Tongue (tissue), 3 donors: ENCODE measurements at places on chromosomes 13 and 19.

DNA sequence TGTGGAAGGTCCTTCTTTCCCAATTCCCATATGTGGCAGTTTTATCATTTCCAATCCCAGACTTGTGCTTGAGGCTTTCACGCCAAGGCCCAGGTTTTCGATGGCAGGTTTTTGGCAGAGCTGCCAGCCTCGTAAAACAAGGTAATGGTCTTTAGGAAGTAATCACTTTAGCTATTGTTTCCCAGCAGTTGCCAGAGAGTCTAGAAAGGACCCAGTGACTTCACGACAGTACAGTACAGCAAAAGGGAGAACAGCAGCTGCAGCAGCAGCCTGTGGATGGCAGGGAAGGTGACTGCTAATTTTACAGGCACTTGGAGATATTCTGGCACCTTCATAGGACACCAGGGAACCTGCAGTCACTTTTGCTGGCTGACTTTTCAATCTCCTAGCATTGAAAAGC, 291.6 kb upstream of the MAB21L1 start:
- DNase-seq = peak; percentile 60

DNA sequence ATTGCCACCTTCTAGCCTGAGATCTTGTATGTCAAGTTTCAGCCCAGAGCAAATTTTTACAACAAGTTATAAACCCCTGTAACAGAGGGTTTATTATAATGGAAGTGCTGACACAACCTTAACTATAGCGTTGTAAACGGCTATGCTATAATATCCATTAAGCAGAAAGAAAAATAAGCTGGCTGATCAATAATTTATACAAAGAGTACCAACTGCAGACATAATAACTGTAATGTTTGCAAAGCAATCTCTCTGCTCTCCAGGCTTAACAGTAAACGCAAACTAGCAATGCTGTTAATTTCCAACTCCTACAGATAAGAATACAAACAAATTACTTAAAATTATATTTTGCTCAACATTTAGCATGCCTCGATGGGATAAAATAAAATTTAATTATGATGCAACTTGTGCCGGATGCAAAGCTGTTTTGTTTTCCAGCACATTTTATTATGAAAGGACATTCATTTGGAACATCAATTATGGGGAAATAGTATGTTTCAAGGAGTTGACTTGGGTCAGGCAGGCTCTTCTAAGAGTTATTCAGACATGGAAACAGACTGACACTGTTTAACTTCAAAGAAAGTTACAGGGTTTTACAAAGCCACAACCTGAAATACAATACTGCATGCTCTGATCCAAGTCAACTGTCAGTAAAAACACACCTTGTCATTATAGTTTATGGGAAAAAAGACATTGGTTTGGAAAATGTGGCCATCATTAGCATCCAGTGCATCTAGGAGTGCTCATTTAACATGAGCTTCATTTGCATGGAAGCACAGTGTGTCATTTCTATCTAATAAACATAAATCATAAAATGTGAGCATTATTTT, 6.6 kb upstream of the DACH1 start:
- no peak for DNase-seq

DNA sequence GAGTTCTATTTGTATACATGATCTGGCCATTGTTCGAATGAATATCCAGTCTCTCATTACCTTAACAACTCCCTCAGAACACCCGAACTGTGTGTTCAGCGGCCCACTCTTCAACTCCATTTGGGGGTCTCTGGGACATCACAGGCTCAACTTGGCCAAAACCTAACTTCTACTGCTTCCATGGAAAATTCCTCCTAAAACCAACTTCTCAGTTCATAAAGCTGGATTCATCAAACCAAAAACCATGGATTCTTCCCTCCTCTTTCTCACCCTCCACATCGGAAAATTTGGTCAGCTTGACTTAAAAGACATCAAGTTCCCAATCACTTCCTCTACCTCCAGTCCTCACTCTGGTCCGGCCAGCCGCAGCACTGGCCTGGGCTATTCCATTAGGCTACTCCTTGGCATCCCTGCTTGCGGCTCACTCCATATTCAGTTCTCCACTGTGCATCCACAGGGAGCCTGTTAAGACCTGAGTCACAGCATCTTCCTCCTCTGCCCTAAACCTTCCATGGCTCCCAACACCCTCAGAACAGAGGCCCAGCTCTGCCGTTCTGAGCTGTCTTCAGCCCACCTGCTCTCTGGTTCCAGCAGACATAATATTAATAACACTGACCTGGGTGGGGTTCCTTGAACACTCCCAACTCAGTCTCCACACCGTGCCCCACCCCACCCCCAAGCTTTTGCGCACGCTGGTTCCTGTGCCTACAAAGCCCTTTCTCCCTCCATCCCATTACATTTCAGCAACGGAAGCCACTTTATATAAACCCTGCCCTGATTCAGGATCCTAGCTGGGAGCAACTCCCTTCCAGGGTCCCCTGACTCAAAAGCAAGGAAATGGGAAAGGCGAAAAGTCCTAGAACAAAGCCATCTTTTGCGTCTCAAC, 1.1 kb downstream of the ZNF792 start:
- no peak for DNase-seq

- DNase-seq = no peak
Observed at GRCh38 chr13:62482351-62482750, 1066.7 kb upstream of the PCDH20 start.

DNA sequence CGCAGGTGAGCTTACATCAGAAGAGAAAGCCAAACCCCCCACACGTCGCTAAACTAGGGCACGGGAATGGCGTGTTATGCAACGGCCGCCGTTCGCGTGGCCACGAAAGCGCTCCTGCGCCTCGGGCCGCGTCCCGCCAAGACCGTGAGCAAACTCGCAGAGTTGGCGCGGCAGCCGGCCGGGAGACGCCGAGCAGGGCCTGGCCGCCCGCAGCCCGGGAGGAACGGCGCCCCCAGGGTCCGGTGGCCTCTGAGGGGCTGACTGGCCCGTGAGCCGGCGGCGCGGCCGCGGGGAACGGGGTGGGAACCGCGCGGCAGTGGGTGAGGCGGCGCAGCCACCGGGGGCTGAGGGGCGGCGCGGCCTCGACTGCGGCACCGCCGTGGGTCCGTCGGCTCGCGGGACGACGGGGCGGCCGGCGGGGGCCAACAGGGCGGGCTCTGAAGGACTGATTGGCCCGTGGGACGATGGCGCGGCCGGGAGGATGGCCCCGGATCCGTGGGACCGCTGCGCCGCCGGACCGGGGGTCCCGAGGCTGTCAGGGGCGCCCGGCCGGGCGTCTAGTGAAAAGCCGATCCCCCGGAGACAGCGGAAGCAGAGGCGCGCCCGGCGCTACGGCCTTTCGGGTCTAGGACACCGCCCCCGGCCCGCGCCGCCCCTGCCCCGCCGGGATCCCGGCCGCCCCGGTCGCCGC, 903 bp downstream of the LATS2 start:
- peak; percentile 47 for DNase-seq

DNA sequence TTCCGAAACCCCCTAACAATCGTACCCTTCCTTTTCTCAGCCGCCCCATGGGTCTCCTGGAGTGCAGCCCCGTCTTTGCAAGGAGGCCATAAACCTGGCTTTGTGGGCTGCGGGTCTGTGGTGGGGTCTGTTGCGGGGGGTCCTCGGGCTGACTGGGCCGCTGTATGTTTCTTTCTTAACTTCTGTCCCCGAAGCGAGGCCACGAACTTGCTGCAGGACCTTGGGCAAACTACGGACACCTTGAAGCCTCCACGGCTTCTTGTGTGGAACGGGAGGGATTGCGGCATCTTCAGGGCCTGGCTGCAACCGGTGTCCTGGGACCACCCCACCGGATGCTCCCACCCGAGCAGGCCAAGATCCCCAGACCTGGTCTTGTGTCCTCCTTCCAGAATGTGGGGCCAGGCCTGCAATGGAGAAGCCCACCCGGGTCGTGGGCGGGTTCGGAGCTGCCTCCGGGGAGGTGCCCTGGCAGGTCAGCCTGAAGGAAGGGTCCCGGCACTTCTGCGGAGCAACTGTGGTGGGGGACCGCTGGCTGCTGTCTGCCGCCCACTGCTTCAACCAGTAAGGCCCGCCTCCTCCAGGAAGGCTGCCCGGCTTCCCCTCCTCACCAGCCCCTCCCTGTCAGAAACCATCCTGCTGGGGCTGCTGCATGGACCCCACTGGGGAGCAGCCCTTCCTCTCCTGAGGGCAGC, 12.0 kb downstream of the TIMM13 start:
- no peak for DNase-seq
